ENCODE measurements at places on chromosomes 4 and X. TPM values are rescaled to one million over a fixed set of nuclear protein-coding genes. Genes with fewer than 3 reads are reported as not detected.

CD40LG gene
- total RNA-seq: not detected

CLCN5 gene
- 12.4 TPM for total RNA-seq

NXT2 gene
- 9.5 TPM for total RNA-seq

UTP3 gene
- 23.8 TPM for total RNA-seq

Data from chondrocyte (in vitro differentiated cells).